ENCODE measurements at places on chromosomes 13 and 19. TPM values are rescaled to one million over a fixed set of nuclear protein-coding genes. Genes with fewer than 3 reads are reported as not detected.

DNA sequence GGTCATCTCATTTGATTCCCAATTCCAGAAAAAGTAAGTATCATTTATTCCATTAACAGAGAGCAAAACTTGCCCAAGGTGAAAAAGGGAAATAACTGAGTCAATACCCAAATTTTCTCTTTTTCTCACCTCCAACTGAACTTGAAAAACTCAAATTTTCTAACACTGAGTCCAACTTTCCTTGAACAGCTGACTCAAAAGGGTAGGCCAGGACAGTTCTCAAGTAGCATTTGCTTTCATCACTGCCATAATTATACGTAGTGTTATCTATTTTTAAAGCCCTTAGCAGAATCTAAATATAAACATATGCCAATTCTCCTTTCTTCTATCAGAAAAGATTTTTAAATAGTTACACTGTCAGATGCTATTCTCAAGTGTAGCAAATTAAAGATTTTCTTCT lies 3.5 kb downstream of the N4BP2L2 start:
- no peak for DNase-seq
- no peaks in the 10 kb centered on the region for H3K36me3 ChIP-seq
- H3K4me3 ChIP-seq = peak overlapping the region; percentile 13
- H3K27ac ChIP-seq = no peak overlapping the region

DNA sequence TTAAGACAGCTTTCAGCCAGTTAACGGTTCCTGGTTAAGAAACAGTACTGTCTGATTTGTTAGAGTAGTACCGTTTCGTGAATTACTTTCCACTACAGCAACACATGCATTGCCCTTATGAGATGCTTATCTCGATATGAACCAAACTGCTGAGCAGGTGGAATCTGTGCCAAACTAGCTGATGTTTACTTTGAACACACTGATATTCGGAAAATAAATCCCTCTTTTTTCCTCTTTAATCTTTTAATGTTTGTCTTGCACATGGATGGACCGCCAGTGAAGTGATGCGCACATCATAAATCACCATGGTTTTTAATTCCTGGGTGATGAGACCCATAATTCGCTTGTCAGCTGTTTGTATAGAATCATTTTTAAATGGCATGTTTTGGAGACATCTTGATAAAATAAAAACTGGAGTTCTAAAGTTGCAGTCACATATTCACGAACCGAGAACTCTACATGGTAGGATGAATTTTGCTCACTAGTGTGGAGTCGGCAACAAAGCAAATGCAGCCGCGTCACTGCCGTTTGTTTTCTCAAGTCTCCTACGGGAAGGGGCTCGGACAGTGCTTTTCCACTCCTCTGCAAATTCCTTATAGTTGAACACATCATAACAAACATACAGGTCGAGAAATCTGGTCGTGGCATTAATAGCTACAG lies 1.1 kb downstream of the GJA3 start:
- DNase-seq = no peak
- H3K4me1 ChIP-seq = no peaks in the 10 kb centered on the region
- peaks cover 30% of the 10 kb centered on the region for H3K27me3 ChIP-seq
- H3K36me3 ChIP-seq = no peaks in the 10 kb centered on the region
- no peak overlapping the region for H3K4me3 ChIP-seq

DNA sequence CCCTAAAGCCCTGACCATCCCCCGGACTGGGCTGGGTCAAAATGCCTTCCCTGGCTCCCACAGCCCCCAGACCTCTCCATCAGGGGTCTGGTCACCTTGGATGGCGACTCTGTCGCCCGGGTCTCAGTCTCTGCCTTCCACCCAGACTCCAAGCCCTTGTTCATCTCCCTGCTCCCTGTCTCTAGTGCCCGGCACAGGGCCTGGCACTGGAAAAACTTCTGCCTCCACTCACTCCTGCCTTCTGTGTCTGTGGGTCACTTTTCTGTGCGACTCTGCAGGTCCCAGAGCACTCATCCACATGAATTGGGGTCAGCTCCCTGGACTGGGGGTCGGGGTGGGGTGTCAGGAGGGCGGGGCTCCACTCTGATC lies 1.1 kb downstream of the ZNF787 start:
- H3K4me1 ChIP-seq = peaks cover 18% of the 10 kb centered on the region
- H3K36me3 ChIP-seq = 0 out of 2 replicates have a peak, but pooled peaks cover 2% of the 10 kb centered on the region
- peak overlapping the region; percentile 85 for H3K27ac ChIP-seq
- DNase-seq = no peak
- no peaks in the 10 kb centered on the region for H3K27me3 ChIP-seq
- peak overlapping the region; percentile 91 for H3K4me3 ChIP-seq

KLK12 gene
- not detected for total RNA-seq

FFAR1 gene
- not detected for total RNA-seq

GRCh38 chr19:907183-907853 lies 5.7 kb downstream of the R3HDM4 start:
- no peak overlapping the region for H3K27ac ChIP-seq
- no peaks in the 10 kb centered on the region for H3K27me3 ChIP-seq
- no peak overlapping the region for H3K4me3 ChIP-seq
- DNase-seq = no peak

DNA sequence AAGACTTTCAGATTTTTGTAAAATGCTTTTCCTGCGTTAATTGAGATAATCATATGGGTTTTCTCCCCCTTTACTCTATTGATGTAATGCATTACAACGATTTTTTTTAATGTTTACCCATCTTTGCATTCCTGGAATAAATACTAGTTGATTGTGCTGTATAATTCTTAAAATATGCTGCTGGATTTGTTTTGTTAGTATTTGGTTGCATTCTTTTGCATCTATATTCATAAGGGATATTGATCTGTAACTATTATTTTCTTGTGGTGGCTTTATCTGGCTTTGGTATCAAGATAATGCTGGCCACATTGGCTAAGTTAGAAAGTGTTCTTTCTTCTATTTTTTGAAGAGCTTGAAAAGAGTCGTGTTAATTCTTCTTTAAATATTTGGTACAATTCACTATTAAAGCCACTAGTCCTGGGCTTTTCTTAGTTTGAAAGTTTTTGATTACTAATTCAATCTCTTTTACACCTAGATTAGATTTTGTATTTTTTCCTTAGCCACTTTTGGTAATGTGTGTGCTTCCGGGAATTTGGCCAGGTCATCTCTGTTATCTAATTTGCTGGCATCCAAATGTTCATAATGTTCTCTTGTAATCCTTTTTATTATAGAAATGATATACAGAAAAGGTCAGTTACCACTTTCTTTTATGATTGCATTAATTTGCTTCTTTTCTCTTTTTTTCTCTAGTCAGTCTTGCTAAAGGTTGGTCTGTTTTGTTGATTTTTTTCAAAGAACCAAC lies 29.8 kb downstream of the KL start:
- no peaks in the 10 kb centered on the region for H3K27me3 ChIP-seq
- H3K4me3 ChIP-seq = no peak overlapping the region
- H3K27ac ChIP-seq = no peak overlapping the region
- no peaks in the 10 kb centered on the region for H3K4me1 ChIP-seq

VSIG10L gene
- total RNA-seq = 10.3 TPM

Data from H1 (cell line).